ENCODE measurements at places on chromosomes 1 and 21.

GRCh38 chr21:33977017-33977720 lies 61.6 kb upstream of the ATP5PO start:
- DNase-seq = no peak

- DNase-seq = no peak
Observed at GRCh38 chr1:31706384-31707058, 2.7 kb upstream of the COL16A1 start.

GRCh38 chr1:187121661-187122060 lies 292.9 kb downstream of the PLA2G4A start:
- DNase-seq = no peak

- DNase-seq = no peak
Observed at GRCh38 chr1:43444151-43444828, 9.4 kb downstream of the HYI start.

DNA sequence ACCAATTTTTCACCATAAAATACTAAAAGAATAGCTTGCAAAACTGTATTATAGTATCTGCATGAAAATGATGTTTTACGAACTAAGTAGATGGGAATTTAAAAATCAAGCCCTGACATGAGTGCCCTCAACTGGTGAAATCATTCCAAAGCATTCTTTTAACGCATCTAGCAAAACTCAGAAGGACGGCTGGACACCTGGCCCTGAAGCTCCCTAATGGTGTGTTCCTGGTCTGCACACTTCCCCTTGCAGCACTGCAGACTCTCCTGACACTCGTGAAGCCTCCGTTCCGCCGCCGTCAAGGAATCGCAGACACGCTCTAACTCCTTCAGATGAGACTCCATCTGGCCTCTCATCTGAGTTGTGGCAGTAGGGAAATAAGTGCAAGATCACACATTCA lies 39.9 kb downstream of the ODF2L start:
- no peak for DNase-seq

GRCh38 chr1:197675583-197676208 lies 99.6 kb downstream of the DENND1B start:
- DNase-seq = peak; percentile 3

DNA sequence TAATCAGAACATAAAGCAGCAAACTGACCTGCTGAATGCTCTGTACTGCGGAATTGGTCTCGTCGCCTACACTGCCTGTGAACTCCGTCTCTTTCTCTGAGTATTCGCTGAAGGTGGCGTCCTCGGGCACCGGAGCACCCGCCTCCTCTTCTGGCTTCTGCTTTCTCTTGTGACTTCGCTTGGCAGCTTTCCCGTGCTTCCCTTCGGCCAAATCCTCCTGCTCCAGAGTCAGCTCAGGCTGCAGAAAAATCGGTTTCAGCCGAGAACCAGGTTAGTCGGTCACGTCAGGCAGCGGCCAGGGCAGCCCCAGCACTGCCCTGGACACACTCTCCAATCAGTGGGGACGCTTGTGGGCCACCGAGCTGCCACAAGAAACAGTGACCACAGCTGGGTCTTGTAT lies 35.8 kb upstream of the RIPK4 start:
- no peak for DNase-seq

DNA sequence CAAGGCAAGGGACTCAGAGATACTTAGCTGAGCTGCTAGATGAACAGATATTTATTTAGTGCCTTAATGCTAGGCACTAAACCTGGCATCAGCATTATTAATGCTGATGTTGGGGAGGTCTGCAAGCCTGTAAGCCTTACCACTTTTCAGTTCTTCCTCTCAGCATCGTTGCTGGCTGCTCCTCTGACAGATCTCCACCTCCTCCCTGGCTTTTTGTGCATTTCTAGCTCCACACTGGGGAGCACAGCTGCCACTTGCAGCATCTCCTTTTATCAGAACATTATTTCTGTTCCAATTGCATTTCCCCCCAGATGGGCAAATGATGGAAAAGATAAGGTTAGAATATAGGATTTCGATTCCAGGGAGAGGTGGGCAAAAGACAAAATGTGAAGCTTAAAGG lies 34.8 kb downstream of the CACNA1E start:
- no peak for DNase-seq

GRCh38 chr1:67404212-67404620 lies 26.0 kb downstream of the SERBP1 start:
- DNase-seq = no peak

GRCh38 chr21:28937737-28938136 lies 54.9 kb downstream of the LTN1 start:
- no peak for DNase-seq

DNA sequence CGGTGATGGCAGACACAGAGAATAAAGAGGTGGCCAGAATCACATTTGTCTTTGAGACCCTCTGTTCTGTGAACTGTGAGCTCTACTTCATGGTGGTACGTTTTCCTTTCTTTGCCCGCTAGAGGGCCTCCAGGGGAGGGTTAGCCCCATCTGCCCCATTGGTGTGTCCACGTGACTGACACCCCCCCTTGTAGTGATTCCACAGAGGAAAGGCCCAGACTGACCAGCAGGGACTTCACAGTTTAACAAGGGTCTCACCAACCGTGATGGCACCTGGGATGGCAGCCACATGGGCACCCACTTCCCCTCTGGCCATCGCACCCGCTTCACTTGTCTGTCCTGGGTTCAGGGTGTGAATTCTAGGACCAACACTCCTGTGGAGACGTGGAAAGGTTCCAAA lies 22.3 kb upstream of the SARS1 start:
- no peak for DNase-seq

- DNase-seq = no peak
Observed at GRCh38 chr1:19432943-19433718, 52.2 kb downstream of the CAPZB start.

- DNase-seq = peak; percentile 80
Observed at GRCh38 chr21:37862536-37862935, 53.7 kb downstream of the KCNJ6 start.

GRCh38 chr1:185137896-185138545 lies 18.7 kb downstream of the TRMT1L start:
- DNase-seq = no peak

- no peak for DNase-seq
Observed at GRCh38 chr1:44994309-44994898, 8.0 kb upstream of the EIF2B3 start.

- no peak for DNase-seq
Observed at GRCh38 chr1:201268604-201269151, 14.6 kb upstream of the PKP1 start.

DNA sequence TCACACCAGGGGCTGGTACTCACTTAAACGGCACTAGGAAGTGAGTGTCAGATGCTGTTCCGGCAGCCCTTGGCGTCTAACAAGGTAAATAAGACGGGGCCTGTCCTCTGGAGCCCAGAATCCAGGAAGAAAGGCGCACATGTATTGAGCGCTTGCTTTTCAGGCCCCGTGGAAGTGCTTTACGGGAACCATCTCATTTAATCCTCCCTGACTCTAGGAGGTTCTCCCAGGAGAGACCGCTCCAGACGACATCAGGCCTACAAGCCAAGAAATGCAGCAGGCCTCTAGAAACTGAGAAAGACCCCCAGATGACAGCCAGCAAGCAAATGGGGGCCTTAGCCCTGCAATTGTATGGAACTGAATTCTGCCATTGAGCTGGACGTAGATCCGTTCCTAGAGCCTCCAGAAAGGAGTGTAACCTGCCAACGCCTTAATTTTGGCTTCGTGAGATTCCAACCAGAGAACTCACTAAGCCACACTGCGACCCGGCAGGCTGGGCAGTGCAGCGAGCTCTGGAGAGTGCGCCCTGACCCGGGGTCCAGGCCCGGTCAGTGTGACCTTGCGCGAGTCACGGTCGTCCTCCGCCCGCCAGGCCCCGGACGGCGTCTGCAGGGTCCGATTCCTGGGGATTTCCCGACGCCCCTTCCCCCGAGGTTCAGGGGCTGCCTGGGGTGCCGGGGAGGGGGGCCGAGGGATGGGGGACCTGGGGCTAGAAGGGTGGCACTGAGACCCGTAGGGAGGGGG lies 532 bp upstream of the MANEAL start:
- DNase-seq = no peak

GRCh38 chr1:232820431-232820830 lies 15.2 kb downstream of the MAP10 start:
- DNase-seq = no peak

GRCh38 chr1:113247355-113247754 lies 143.0 kb upstream of the MAGI3 start:
- no peak for DNase-seq

DNA sequence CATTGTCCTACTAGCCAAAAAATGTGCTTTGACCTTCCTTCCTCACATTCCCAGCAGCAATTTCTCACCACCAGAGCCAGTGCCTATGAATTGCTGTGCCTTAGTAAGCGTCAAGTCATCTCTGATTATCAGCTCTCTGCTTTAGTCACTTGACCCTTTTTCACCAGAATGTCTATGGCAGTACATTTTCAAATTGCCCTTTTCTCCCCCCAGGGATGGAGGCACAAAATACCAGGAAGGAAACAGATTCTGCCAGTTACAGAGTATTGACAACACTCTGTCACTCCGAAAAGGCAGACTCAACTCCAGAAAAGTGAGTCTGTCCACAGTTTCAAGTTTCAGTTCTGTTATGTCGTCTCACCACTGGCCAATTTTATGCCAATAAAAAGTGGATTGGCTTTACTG lies 167.4 kb downstream of the TNFSF18 start:
- DNase-seq = no peak

- no peak for DNase-seq
Observed at GRCh38 chr1:95982711-95983110, 738.9 kb upstream of the PTBP2 start.

- no peak for DNase-seq
Observed at GRCh38 chr1:204645251-204645650, 40.3 kb downstream of the LRRN2 start.

DNA sequence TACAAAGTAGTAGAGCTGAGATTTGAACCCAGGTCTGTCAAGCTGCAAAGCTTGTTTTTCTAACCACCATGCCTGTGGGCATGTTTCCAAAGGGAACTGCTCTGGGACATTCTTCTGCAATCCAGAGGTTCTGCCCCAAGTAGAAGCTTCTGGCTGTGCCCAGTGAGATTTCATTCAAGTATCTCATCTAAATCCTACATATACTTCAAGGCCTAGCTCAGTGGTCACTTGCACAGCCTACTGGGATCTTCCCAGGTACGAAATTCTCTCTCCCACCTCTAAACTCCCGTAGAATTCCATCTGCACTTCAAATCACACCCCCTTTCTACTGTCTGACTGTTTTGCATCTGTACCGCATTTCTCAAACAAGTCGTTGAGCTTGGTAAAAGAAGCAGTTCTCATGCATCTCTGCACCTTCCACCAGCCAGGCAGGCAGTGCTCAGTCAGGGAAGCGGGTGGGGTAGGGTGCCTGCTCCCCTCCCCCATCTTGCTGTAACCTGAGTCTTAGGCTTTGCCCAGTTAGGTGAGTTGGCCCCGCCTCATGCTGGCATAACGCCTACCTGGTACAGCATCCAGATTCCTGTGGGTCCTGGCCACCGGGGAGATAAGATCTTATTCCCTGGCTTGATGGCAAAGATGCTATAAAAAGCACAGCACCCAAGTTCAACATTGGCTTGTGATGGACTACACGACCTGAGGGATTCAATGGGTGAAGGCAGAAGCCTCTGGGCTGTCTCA lies 13.5 kb downstream of the SLC9A1 start:
- no peak for DNase-seq

GRCh38 chr21:33151941-33152731 lies 77.6 kb upstream of the IFNAR2 start:
- peak; percentile 10 for DNase-seq

DNA sequence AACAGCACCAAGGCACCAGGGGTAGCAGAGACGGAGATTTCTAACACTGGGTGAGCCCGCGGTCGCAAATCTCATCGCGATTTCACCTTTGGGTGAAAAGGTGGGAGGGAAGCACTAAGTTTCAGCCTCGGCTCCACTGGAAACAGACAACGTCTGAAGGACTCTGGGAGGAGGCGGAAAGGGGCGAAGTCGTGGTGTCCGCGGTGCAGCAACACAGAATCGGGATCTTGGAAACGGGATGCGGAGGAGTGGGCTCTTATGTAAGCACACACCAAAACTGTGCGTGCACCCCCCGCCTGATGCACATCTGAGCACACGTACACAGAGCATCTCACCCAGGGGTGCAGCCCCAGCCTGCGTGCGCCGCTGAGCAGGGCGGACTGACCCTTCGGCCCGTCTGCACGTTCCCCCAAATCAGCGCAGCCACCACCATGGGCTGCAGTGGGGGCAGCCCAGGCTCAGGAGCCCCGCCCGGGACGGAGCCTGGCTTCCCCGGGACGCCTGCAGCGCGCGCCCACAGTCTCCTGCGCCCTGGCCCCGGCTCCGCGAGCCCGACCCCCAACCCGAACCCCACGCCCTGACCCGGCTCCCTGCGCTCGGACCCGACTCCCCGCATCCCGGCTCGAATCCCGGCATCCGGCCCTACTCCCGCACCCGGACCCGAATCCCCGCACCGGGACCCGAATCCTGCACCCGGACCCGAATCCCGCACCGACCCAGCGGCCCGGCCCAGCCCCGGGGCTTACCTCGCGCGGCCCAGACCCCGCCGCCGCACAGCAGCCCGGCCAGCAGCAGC lies 670 bp downstream of the CLSTN1 start:
- DNase-seq = peak; percentile 17

- DNase-seq = no peak
Observed at GRCh38 chr1:70892930-70893329, 154.7 kb downstream of the PTGER3 start.

DNA sequence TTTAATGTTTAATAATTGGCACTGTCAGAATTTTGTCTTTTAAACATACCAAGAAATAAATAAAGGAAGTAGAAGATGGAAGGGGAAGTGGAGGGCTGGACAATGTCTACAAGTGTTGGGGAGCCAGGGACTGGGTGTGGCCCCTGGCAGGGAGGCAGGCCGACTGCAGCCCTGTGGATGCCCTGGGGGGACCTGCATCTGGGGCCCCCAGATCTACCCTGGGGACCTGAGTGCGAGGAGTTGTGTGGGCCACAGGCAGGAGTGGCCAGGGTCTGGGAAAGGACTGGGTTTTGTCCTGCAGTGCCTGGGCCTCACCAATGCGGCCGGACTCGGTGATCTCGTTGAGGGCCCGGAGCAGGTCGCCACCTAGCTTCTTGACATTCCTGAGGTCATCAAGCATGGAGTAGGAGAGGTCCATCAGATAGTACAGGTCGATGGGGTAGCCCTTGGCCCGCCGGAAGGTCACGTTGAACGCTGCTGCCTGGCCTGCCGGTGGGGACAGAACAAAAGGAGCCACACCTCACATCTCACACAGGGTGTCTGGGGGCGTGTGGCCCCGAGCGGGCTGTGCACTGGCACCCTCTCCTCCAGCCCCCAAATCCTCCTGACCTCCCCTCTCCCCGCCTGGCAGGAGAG lies 17.5 kb downstream of the ITGB2 start:
- peak; percentile 44 for DNase-seq

DNA sequence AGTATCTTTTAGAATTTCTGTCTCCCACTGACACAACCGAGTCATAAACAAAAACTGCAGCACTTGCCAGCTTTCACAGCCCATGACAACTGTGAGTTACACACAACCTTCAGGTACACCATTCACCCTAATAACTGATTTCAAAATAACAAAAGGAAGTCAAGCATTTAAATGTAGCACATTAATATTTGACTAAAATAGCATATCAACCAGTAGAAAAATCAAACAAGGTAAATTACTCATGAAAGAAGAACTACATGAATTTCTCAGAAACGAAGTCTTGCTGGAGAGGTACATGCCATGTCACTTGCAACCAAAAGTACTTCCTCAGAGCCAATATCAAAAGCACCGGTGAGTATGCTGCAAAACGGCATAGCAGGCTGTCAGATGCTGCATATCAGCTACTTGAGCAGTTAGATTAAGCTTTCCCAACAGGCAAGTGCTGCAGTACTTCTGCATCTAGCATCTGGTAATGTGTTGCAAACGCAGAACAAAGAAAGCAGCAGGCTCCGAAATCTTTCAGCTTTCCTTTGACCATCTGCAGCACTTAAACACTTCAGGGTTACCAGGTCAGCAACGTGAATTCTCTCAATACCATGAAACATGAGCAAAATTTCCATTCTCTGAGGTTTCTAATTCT lies 223.2 kb downstream of the SMYD3 start:
- no peak for DNase-seq
